ENCODE measurements at places on chromosomes 6 and 20. TPM values are rescaled to one million over a fixed set of nuclear protein-coding genes. Genes with fewer than 3 reads are reported as not detected.
A peak's percentile ranks its signal among the peaks of the same experiment; 100 is the strongest.

- no peak overlapping the region for H3K27ac ChIP-seq
- H3K27me3 ChIP-seq: no peaks in the 10 kb centered on the region
- H3K4me3 ChIP-seq: no peak overlapping the region
- peaks cover 3% of the 10 kb centered on the region for H3K36me3 ChIP-seq
These were observed 60.5 kb downstream of the EYS start for GRCh38 chr6:65646544-65646943.

DNA sequence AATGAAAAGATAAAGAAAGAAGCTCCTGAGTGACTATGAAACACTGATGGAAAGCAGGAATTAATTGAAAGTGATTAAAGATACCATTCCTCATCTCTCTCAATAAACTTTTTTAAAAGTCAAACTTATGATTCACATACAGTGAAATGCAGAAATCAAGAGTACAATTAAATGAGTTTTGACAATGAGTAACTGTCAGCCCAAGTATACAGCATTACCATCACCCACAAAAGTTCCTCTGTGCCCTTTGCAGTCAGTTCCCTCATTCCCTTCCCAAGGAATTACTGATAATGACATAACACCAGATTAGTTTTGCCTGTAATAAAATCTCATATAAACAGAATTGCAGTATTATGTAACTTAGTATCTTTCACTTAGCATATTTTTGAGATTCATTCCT, 44.5 kb downstream of the ATG5 start:
- peaks cover 1% of the 10 kb centered on the region for H3K4me1 ChIP-seq
- H3K27me3 ChIP-seq: no peaks in the 10 kb centered on the region
- H3K4me3 ChIP-seq: no peak overlapping the region
- H3K27ac ChIP-seq: no peak overlapping the region

- H3K27me3 ChIP-seq: no peaks in the 10 kb centered on the region
- H3K36me3 ChIP-seq: no peaks in the 10 kb centered on the region
- DNase-seq: peak; percentile 32
- H3K4me1 ChIP-seq: peaks cover 40% of the 10 kb centered on the region
These were observed 41.6 kb downstream of the C6orf15 start for GRCh38 chr6:31070711-31071197.

DNA sequence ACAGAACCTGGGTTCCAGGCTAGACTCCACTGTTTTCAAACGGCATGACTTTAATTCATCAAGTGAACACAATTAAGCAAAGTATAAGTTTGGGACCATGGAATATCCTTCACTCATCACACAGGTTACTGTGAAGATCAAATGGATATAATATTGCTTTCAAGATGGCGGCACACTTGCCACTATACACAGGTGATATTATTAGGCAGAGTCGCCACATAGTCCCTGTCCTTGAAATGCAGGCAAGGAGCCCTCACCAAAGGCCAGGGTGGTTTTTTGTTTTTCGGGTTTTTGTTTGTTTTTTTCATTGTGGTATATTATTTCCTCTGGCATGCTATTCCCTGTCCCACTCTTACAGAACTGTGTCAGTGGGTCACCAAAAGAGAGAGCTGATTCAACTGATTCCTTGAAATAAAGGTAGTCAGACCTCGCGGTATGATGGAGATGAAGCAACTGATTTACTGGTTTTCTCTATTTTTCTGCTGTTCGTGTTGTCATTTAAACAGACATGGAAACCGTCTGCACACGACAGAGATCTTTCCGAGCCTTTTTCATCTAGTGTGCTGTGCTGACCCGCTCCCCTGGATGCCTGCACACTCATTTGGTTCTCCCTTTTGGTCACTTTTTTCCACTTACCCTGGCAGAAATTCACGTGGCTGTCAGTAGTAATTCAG, 29.7 kb downstream of the MYB start:
- no peaks in the 10 kb centered on the region for H3K27me3 ChIP-seq
- no peak for DNase-seq
- H3K4me1 ChIP-seq: peaks cover 10% of the 10 kb centered on the region
- no peak overlapping the region for H3K4me3 ChIP-seq

DNA sequence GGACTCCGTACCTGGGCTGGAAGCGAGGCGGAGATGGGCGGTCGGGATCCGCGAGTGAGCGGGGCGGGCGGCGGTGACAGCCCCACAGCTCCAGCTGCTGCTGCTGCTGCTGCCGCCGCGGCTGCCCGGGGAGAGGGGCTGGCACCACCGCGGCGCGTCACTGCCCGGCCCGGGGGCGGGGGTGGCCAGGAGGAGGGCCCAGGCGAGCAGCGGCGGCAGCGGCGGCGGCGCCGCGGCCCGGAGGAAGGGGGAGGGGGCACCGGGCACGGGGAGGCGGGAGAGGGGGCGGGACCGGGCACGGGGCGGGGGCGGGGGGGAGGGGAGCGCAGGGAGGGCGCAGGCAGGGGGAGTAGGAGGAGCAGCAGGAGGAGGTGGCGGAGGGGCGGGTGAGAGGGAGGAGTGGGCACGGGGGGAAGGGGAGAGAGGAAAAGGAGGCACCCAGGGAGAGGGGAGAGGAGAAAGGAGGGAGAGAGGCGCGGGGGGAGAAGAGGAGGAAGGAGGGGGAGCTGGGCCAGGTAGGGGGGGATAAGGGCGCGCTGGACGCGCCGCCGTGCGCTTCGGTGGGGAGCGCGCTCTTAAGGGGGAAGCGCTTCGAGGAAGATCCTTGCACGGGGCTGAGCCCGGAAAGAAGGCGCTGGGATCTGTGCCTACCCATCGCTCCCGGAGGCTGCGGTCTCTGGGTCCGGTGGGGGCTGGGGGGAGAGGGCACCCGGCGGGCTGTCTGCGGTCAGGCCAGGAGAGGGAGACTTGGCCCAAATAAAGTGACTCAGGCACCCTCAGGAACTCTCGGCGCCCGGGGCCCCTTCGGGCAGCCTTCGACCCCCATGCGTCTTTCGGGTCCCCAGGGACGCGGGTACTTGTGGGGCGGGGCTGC, 101.5 kb downstream of the NOL4L start:
- H3K4me3 ChIP-seq: peak overlapping the region; percentile 76
- H3K36me3 ChIP-seq: peaks cover 7% of the 10 kb centered on the region
- peak; percentile 85 for DNase-seq
- peaks cover 49% of the 10 kb centered on the region for H3K4me1 ChIP-seq

GRCh38 chr20:8129211-8129976, 2.7 kb upstream of the PLCB1 start:
- no peak for DNase-seq
- peaks cover 21% of the 10 kb centered on the region for H3K27me3 ChIP-seq
- H3K4me1 ChIP-seq: peaks cover 55% of the 10 kb centered on the region
- peak overlapping the region; percentile 62 for H3K27ac ChIP-seq
- peak overlapping the region; percentile 31 for H3K4me3 ChIP-seq

DNA sequence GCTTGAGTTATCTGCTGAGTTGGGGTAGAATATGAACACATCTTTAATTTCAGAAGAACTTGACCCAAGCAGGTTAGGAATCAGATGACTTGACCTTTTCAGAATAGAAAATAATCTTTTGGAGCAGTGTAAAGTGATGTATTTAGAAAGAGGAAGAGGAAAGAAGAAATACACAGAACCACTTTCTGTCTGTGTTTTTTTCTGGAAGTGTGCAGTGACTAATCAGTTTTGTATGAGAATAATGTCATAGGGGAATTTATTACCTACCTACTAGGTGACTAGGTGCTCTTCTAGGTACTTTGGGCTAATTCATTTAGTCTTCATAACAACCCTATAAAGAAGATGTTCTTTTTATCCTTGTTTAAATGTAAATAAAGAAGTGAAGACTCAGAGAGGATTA, 3.0 kb downstream of the PPP1R14C start:
- no peak overlapping the region for H3K4me3 ChIP-seq
- H3K27ac ChIP-seq: no peak overlapping the region
- no peaks in the 10 kb centered on the region for H3K36me3 ChIP-seq

DNA sequence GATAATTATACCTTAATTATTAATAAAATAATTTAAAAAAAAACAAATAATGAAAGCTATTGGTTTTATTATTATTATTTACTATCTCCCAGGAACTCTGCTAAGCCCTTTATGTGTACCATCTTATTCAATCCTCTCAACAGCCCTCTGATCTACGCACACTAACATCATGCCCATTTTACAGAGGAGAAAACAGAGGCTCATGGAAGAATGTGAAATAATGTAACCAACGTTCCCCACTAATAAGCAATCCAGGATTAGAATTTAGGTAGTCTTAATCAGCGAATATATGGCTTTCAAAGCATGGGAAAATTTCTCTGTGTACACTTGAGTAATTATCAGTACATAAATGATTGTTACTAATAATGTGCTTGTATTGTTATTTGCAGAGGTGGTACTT, 89.0 kb downstream of the MAFB start:
- H3K4me3 ChIP-seq: no peak overlapping the region
- DNase-seq: no peak
- H3K4me1 ChIP-seq: peaks cover 7% of the 10 kb centered on the region
- peaks cover 2% of the 10 kb centered on the region for H3K36me3 ChIP-seq
- H3K27me3 ChIP-seq: peaks cover 5% of the 10 kb centered on the region

GRCh38 chr20:50085481-50086365, 27.2 kb downstream of the UBE2V1 start:
- peaks cover 14% of the 10 kb centered on the region for H3K36me3 ChIP-seq
- H3K4me1 ChIP-seq: peaks cover 20% of the 10 kb centered on the region
- DNase-seq: no peak
- H3K4me3 ChIP-seq: no peak overlapping the region
- peak overlapping the region; percentile 76 for H3K27ac ChIP-seq

DNA sequence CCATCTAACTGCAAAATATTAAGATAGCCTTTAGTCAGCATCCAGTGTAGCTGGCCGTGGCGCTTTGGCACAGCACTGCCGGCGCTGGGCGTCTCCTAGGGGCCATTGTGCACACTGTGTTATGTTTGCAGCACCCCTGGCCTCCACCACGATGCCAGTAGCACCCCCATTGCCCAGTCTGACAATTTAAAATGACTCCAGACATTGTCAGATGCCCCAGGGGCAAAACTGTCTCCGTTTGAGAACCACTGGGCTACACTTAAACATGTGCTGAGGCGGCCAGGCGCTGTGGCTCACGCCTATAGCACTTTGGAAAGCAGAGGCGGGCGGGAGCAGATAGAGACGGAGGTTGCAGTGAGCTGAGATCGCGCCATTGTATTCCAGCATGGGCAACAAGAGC, 6.0 kb upstream of the MTG2 start:
- H3K27ac ChIP-seq: no peak overlapping the region
- H3K4me3 ChIP-seq: no peak overlapping the region
- DNase-seq: no peak
- H3K36me3 ChIP-seq: peaks cover 18% of the 10 kb centered on the region

DNA sequence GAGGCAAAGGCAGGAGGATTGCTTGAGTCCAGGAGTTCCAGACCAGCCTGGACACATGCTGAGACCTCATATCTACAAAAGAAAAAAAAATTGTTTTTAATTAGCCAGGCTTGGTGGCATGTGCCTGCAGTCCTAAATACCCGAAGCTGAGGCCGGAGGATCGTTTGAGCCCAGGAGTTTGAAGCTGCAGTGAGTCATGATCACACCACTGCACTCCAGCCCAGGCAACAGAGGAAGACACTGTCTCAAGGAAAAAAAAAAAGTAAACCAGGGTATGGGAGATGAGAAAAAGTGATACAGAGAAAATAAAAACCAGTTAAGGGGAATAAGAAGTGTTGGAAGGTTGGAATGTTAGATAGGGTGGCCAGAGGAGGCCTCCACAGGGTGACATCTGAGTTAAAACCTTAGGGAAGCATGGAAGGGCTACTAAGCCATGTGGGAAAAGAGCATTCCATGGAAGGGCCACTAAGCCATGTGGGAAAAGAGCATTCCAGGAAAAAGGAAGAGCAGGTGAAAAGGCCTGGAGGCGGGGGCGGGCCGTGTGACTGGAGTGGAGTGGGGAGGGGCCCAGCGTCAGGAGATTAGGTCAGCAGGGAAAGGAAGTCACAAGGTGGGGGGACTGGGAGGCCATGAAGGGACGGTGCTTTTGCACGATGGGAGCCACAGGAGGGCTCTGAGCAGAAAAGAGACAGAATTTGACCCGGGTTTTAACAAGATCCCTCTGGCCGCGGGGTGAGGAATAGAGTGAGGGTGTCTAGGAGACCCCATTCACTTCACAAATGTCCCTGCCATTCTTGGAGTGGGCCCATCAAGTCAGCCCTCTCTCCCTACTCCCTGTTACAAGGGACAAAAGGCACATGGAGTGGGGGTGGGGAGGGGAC, 18.3 kb downstream of the CPNE5 start:
- H3K4me3 ChIP-seq: no peak overlapping the region
- H3K27me3 ChIP-seq: no peaks in the 10 kb centered on the region
- H3K27ac ChIP-seq: no peak overlapping the region
- DNase-seq: no peak
- H3K36me3 ChIP-seq: no peaks in the 10 kb centered on the region

DNA sequence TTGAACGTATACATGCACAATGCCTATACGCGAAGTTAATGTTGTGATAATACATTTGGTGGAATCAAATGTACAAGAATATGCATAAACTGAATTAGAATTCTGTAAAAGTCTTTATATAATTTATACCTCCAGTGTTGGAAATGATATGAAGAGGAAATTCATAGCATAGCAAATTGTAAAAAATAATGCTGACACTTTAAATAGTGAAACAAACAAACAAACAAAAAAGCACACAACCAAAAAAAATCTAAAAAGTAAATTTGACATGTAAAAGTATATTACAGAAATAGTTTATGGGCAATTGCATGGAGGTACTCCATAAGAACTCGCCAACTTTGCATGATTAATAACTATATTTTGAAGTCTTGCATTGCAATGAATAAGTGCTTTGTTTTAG, 780.9 kb downstream of the TBC1D32 start:
- no peak overlapping the region for H3K4me3 ChIP-seq
- no peak overlapping the region for H3K27ac ChIP-seq
- no peak for DNase-seq
- peaks cover 3% of the 10 kb centered on the region for H3K4me1 ChIP-seq

- H3K4me1 ChIP-seq: peaks cover 23% of the 10 kb centered on the region
- H3K36me3 ChIP-seq: no peaks in the 10 kb centered on the region
- H3K4me3 ChIP-seq: no peak overlapping the region
- no peak overlapping the region for H3K27ac ChIP-seq
- no peaks in the 10 kb centered on the region for H3K27me3 ChIP-seq
- no peak for DNase-seq
These were observed 54.7 kb upstream of the SNX9 start for GRCh38 chr6:157768304-157768703.

- no peak overlapping the region for H3K4me3 ChIP-seq
- no peaks in the 10 kb centered on the region for H3K27me3 ChIP-seq
- no peaks in the 10 kb centered on the region for H3K36me3 ChIP-seq
- no peak overlapping the region for H3K27ac ChIP-seq
- H3K4me1 ChIP-seq: peaks cover 29% of the 10 kb centered on the region
These were observed 151.0 kb upstream of the HEY2 start for GRCh38 chr6:125598422-125598821.

The SLC17A2 gene
- not detected for total RNA-seq

The SPEF1 gene
- total RNA-seq: 0.27 TPM

The FOXP4 gene
- total RNA-seq: 91.0 TPM

The ZNF76 gene
- 58.3 TPM for total RNA-seq

The OR2W1 gene
- not detected for total RNA-seq

The FOXF2 gene
- 0.27 TPM for total RNA-seq
